Activated naive CD8-positive, alpha-beta T cell treated with anti-CD3 and anti-CD28 coated beads for 36 hours (primary cell): ENCODE measurements at places on chromosomes 4 and X. TPM values are rescaled to one million over a fixed set of nuclear protein-coding genes. Genes with fewer than 3 reads are reported as not detected.

DNA sequence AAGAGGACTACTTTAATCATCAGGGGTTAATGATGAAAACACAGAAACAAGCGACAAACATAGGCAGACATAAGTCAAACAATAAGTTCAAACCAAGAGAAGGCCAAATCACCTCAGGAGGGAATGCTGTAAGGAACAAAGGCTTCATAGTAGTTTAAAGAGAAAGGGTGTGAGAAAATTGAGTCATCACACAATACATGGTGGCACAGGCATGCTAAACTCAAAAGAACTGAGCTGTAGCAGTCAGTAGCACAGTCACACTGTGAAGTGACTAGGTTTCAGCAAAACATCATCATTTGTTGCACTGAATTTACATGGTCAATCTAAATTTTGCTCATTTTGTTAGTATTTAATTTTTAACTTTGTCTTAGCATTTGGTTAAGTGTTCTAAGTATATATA is 24.2 kb downstream of the SMC1A start:
- H3K27ac ChIP-seq, result no peak overlapping the region
- DNase-seq, result no peak
- no peaks in the 10 kb centered on the region for H3K4me1 ChIP-seq
- H3K36me3 ChIP-seq, result peaks cover 17% of the 10 kb centered on the region
- no peak overlapping the region for H3K4me3 ChIP-seq

GRCh38 chr4:61277785-61278760 is 77.9 kb downstream of the ADGRL3 start:
- no peaks in the 10 kb centered on the region for H3K36me3 ChIP-seq
- DNase-seq, result no peak
- no peaks in the 10 kb centered on the region for H3K4me1 ChIP-seq
- no peaks in the 10 kb centered on the region for H3K27me3 ChIP-seq
- no peak overlapping the region for H3K27ac ChIP-seq
- H3K4me3 ChIP-seq, result no peak overlapping the region

- H3K4me3 ChIP-seq, result no peak overlapping the region
- peaks cover 5% of the 10 kb centered on the region for H3K4me1 ChIP-seq
- H3K36me3 ChIP-seq, result no peaks in the 10 kb centered on the region
- no peak for DNase-seq
Measured at GRCh38 chr4:40687676-40688389, 58.2 kb upstream of the RBM47 start.

- H3K4me1 ChIP-seq, result no peaks in the 10 kb centered on the region
- no peak for DNase-seq
- no peak overlapping the region for H3K27ac ChIP-seq
- H3K36me3 ChIP-seq, result no peaks in the 10 kb centered on the region
- no peaks in the 10 kb centered on the region for H3K27me3 ChIP-seq
Measured at GRCh38 chrX:29617725-29618124, 597.6 kb upstream of the MAGEB2 start.

- peaks cover 52% of the 10 kb centered on the region for H3K4me1 ChIP-seq
- H3K36me3 ChIP-seq, result peaks cover 60% of the 10 kb centered on the region
- H3K27ac ChIP-seq, result no peak overlapping the region
Measured at GRCh38 chrX:1475881-1476280, 23.2 kb upstream of the ASMTL start.

GRCh38 chrX:142327182-142327581 is 122.1 kb upstream of the MAGEC2 start:
- H3K36me3 ChIP-seq, result no peaks in the 10 kb centered on the region
- no peak overlapping the region for H3K4me3 ChIP-seq
- H3K4me1 ChIP-seq, result no peaks in the 10 kb centered on the region
- DNase-seq, result no peak
- H3K27ac ChIP-seq, result no peak overlapping the region

DNA sequence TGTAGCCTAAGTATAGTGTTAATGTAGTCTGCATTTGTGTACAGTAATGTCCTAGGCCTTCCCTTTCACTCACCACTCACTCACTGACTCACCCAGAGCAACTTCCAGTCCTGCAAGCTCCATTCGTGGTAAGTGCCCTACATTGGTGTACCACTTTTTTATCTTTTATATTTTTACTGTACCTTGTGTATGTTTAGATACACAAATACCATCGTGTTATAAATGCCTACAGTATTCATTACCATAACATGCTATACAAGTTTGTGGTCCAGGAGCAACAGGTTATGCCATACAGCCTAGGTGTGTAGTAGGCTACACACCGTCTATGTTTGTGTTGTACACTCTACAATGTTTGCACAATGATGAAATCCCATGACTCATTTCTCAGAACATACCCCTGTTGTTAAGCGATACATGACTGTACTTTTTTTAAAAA is 15.4 kb downstream of the TSPAN5 start:
- H3K4me1 ChIP-seq, result peaks cover 58% of the 10 kb centered on the region
- H3K36me3 ChIP-seq, result peaks cover 5% of the 10 kb centered on the region
- no peak overlapping the region for H3K27ac ChIP-seq
- H3K27me3 ChIP-seq, result no peaks in the 10 kb centered on the region

DNA sequence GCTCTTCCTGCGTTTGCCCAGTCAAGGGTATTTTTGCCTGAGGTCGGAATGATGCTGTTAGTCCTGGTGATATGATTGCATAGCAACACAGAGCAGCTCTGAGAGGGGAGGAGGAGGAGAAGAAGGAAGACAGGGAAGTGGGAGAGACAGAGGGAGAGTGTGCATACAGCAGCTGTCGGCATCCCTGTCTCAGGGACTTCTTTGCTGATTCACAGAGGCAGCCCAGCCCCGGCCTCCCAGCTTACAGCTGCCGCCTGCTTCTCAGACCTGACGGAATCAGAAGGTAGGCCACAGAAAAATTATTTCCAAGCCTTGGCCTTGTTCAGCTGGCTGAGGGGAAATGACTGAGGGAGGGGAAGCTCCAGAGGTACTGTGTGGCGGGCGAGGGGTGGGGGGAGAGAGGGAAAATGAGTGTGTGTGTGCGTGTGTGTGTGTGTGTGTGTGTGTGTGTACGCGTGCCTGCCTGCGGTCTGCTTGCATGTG is 319 bp downstream of the DRP2 start:
- H3K27ac ChIP-seq, result peak overlapping the region; percentile 8
- H3K4me3 ChIP-seq, result no peak overlapping the region
- no peaks in the 10 kb centered on the region for H3K27me3 ChIP-seq
- no peaks in the 10 kb centered on the region for H3K36me3 ChIP-seq
- DNase-seq, result no peak

GRCh38 chrX:150364347-150365050 is 1.4 kb downstream of the MAMLD1 start:
- peaks cover 2% of the 10 kb centered on the region for H3K36me3 ChIP-seq
- peaks cover 18% of the 10 kb centered on the region for H3K4me1 ChIP-seq
- peak; percentile 14 for DNase-seq
- no peak overlapping the region for H3K27ac ChIP-seq
- H3K27me3 ChIP-seq, result peaks cover 29% of the 10 kb centered on the region
- peak overlapping the region; percentile 56 for H3K4me3 ChIP-seq

- H3K4me1 ChIP-seq, result no peaks in the 10 kb centered on the region
- no peaks in the 10 kb centered on the region for H3K36me3 ChIP-seq
- H3K4me3 ChIP-seq, result no peak overlapping the region
- no peak for DNase-seq
- no peak overlapping the region for H3K27ac ChIP-seq
Measured at GRCh38 chr4:24179201-24179840, 289.5 kb upstream of the PPARGC1A start.

GRCh38 chr4:91957963-91958362 is 345.8 kb upstream of the GRID2 start:
- H3K36me3 ChIP-seq, result no peaks in the 10 kb centered on the region
- no peaks in the 10 kb centered on the region for H3K4me1 ChIP-seq
- DNase-seq, result no peak
- no peak overlapping the region for H3K4me3 ChIP-seq
- no peak overlapping the region for H3K27ac ChIP-seq

- no peak overlapping the region for H3K27ac ChIP-seq
- DNase-seq, result no peak
- no peaks in the 10 kb centered on the region for H3K36me3 ChIP-seq
Measured at GRCh38 chr4:61805979-61806378, 605.9 kb downstream of the ADGRL3 start.

DNA sequence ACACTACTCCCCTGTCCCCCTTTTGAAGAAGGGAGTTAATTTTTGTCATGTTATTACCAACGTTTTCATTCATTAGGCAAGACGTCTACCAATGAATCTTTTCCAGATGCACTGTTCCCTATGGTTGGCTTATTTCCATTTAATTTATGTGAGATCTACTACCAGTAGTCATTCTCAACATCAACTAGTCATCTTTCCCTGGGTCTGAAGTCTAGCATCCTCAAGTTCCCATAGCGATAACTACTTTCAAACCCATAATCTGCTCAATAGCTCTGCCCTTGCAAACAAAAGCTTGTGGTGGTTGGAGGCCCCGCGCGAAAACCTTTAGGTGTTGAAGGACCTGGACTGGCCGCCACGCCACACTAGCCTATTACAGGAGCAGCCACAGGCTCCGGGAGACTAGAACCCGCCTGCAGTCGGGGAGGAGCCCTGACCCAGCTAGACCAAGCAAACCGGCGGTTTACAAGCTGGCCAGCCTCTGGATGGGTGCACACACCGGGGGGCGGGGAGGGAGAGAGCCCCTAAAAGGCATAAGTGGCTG is 746 bp downstream of the PPAT start:
- H3K36me3 ChIP-seq, result peaks cover 52% of the 10 kb centered on the region
- peaks cover 5% of the 10 kb centered on the region for H3K27me3 ChIP-seq
- peak overlapping the region; percentile 97 for H3K27ac ChIP-seq
- H3K4me1 ChIP-seq, result peaks cover 37% of the 10 kb centered on the region
- H3K4me3 ChIP-seq, result peak overlapping the region; percentile 96

- no peak for DNase-seq
- peaks cover 5% of the 10 kb centered on the region for H3K36me3 ChIP-seq
- no peaks in the 10 kb centered on the region for H3K27me3 ChIP-seq
- no peak overlapping the region for H3K4me3 ChIP-seq
- no peak overlapping the region for H3K27ac ChIP-seq
- no peaks in the 10 kb centered on the region for H3K4me1 ChIP-seq
Measured at GRCh38 chrX:97117572-97117971, 233.9 kb downstream of the RPA4 start.

- peak overlapping the region; percentile 37 for H3K27ac ChIP-seq
- peaks cover 24% of the 10 kb centered on the region for H3K4me1 ChIP-seq
- no peak for DNase-seq
- H3K27me3 ChIP-seq, result no peaks in the 10 kb centered on the region
Measured at GRCh38 chr4:152660526-152660925, 19.3 kb downstream of the TMEM154 start.

- H3K27ac ChIP-seq, result peak overlapping the region; percentile 66
- H3K27me3 ChIP-seq, result no peaks in the 10 kb centered on the region
- H3K4me1 ChIP-seq, result peaks cover 22% of the 10 kb centered on the region
- DNase-seq, result no peak
- no peaks in the 10 kb centered on the region for H3K36me3 ChIP-seq
- no peak overlapping the region for H3K4me3 ChIP-seq
Measured at GRCh38 chrX:37776987-37777325, 2.9 kb upstream of the CYBB start.

GRCh38 chr4:151199319-151200190 is 77.4 kb upstream of the PRSS48 start:
- H3K36me3 ChIP-seq, result no peaks in the 10 kb centered on the region
- H3K27me3 ChIP-seq, result peaks cover 5% of the 10 kb centered on the region
- DNase-seq, result no peak
- H3K4me3 ChIP-seq, result no peak overlapping the region

- DNase-seq, result no peak
- H3K4me1 ChIP-seq, result peaks cover 15% of the 10 kb centered on the region
- H3K36me3 ChIP-seq, result no peaks in the 10 kb centered on the region
- H3K27me3 ChIP-seq, result no peaks in the 10 kb centered on the region
- no peak overlapping the region for H3K4me3 ChIP-seq
Measured at GRCh38 chrX:136608295-136608933, 39.5 kb upstream of the CD40LG start.

- H3K27ac ChIP-seq, result no peak overlapping the region
- H3K27me3 ChIP-seq, result peaks cover 7% of the 10 kb centered on the region
- H3K4me1 ChIP-seq, result peaks cover 4% of the 10 kb centered on the region
- H3K36me3 ChIP-seq, result peaks cover 2% of the 10 kb centered on the region
Measured at GRCh38 chr4:10808591-10808990, 124.0 kb upstream of the CLNK start.

- no peak for DNase-seq
- H3K4me1 ChIP-seq, result peaks cover 17% of the 10 kb centered on the region
- H3K36me3 ChIP-seq, result no peaks in the 10 kb centered on the region
- no peak overlapping the region for H3K27ac ChIP-seq
- no peak overlapping the region for H3K4me3 ChIP-seq
- H3K27me3 ChIP-seq, result peaks cover 88% of the 10 kb centered on the region
Measured at GRCh38 chr4:133147921-133148689, 989 bp upstream of the PCDH10 start.

GRCh38 chr4:69910016-69910782 is 20.7 kb upstream of the CSN1S1 start:
- H3K36me3 ChIP-seq, result no peaks in the 10 kb centered on the region
- H3K27ac ChIP-seq, result no peak overlapping the region
- no peaks in the 10 kb centered on the region for H3K27me3 ChIP-seq
- H3K4me3 ChIP-seq, result no peak overlapping the region
- no peaks in the 10 kb centered on the region for H3K4me1 ChIP-seq
- no peak for DNase-seq

GRCh38 chrX:77426811-77427210 is 20.4 kb upstream of the FGF16 start:
- DNase-seq, result no peak
- no peaks in the 10 kb centered on the region for H3K36me3 ChIP-seq
- no peaks in the 10 kb centered on the region for H3K4me1 ChIP-seq
- H3K27ac ChIP-seq, result no peak overlapping the region
- no peaks in the 10 kb centered on the region for H3K27me3 ChIP-seq
- H3K4me3 ChIP-seq, result no peak overlapping the region

DNA sequence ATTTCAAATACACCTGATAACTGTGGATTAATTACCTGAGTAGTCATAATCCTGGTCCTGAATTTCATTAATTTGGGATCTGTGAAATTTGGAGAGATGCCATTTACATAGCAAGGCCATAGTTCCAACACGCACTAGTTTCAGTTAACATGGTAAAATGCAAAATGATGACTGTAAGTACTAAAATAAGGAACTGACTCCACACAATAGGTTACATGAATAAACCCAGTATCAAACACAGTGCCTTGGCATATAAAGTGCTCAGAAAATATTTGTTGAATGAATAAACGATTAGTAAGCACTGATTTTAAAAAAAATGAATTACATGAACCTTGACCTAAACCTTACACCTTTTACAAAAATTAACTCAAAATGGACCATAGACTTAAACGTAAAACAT is 9.0 kb downstream of the FBXO8 start:
- peaks cover 4% of the 10 kb centered on the region for H3K36me3 ChIP-seq
- H3K27me3 ChIP-seq, result no peaks in the 10 kb centered on the region
- no peak overlapping the region for H3K4me3 ChIP-seq
- DNase-seq, result no peak
- no peak overlapping the region for H3K27ac ChIP-seq

RTL9 gene
- not detected for total RNA-seq

ADGRG2 gene
- not detected for total RNA-seq

EPHA5 gene
- not detected for total RNA-seq

MYOZ2 gene
- total RNA-seq, result not detected

GC gene
- not detected for total RNA-seq

DMD gene
- 0.08 TPM for total RNA-seq

ALB gene
- total RNA-seq, result not detected

FAM149A gene
- 0.82 TPM for total RNA-seq

RNF4 gene
- total RNA-seq, result 94.5 TPM

TBX22 gene
- not detected for total RNA-seq
